ENCODE measurements at places on chromosomes 1 and 21.

DNA sequence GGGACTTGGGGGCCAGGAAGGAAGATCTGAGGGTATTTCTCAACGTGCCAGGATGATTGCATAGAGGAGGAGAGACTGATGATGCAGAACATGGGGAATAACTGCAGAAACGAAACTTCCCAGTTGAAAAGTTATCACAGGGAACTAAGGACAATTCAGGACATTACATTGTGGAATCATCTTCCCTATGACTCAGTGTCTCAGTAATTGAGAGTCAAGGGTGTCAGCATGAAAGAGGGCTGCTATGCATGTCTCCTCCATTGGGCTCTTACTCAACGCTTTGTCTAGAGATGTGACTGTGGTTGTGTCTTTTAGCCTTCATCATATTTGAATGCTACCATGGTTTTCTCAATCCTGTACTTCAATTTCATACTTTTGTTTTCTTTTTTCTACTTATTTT lies 48.9 kb upstream of the PTGFR start:
- no peak for DNase-seq

GRCh38 chr1:192386051-192386650 lies 69.4 kb downstream of the RGS21 start:
- no peak for DNase-seq

GRCh38 chr1:232970508-232970907 lies 20.1 kb downstream of the NTPCR start:
- DNase-seq: no peak

- DNase-seq: no peak
These were observed 292.1 kb upstream of the VAMP3 start for GRCh38 chr1:7478809-7479499.

DNA sequence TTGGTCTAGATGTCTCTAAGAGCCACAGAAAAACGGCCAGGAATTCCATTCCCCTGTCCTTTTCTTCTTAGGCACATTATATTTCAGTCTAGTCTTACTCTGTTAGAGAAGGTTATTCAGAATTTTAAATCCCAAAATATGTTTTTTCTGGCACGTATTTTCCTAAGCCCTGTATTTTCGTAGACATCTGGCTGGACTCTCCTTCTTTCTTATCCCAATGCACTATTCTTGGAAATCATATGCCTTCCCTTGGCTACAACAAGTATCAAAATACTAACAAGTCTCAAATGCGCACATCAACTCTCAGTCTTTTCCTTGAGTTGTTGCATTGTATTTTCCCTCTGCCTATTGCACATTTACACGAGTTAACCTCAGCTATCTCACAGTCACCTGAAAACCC lies 96.2 kb downstream of the DPYD start:
- peak; percentile 44 for DNase-seq

GRCh38 chr1:119617751-119618691 lies 30.0 kb downstream of the ZNF697 start:
- DNase-seq: no peak

DNA sequence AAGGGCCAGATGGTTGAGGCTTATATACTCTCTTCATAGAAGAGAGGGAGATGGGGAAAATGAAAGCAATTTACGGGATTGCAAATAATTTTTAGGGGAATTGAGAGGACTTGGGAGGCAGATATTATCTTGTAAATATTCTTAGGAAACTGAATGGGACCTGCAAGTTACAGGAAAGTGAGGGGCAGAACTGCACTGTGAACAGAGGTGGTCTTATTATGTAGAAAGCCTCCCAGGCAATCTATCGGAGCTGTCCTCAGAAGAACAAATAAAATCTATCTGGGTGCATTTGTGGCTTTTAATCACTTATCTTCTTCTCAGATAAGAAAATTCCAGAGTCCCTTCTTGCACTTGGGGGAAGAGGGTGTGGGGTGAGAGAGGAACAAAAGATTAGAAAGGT lies 223.5 kb downstream of the RHOU start:
- no peak for DNase-seq

GRCh38 chr1:100786870-100787269 lies 67.3 kb downstream of the VCAM1 start:
- no peak for DNase-seq

- DNase-seq: no peak
These were observed 131.6 kb downstream of the GLUL start for GRCh38 chr1:182259968-182260367.

DNA sequence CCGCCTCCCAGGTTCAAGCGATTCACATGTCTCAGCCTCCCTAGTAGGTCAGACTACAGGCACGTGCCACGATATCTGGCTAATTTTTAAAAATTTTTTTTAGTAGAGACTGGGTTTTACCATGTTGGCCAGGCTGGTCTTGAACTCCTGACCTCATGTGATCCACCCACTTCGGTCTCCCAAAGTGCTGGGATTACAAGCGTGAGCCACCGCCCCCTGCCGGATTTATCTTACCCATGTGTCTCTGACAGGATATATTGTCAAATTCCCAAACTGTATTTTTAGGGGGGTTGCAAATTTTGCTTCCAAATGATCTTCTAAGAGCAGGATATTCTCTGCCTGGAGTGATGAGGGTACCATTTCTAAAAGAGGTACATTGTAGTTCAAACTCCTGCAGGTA lies 74.3 kb downstream of the KIF26B start:
- DNase-seq: no peak

- DNase-seq: peak; percentile 99
These were observed 186.1 kb downstream of the NTNG1 start for GRCh38 chr1:107326824-107327445.

GRCh38 chr1:9990944-9991343 lies 6.1 kb upstream of the RBP7 start:
- DNase-seq: no peak

GRCh38 chr21:26962621-26963181 lies 4.2 kb downstream of the ADAMTS5 start:
- DNase-seq: no peak

GRCh38 chr1:145827966-145828365 lies 4.0 kb downstream of the POLR3C start:
- no peak for DNase-seq

GRCh38 chr1:52436817-52437216 lies 32.4 kb downstream of the PRPF38A start:
- DNase-seq: no peak

GRCh38 chr1:38577385-38577784 lies 282.2 kb downstream of the RRAGC start:
- no peak for DNase-seq

- DNase-seq: peak; percentile 34
These were observed 9.0 kb upstream of the GPR153 start for GRCh38 chr1:6269720-6270400.

DNA sequence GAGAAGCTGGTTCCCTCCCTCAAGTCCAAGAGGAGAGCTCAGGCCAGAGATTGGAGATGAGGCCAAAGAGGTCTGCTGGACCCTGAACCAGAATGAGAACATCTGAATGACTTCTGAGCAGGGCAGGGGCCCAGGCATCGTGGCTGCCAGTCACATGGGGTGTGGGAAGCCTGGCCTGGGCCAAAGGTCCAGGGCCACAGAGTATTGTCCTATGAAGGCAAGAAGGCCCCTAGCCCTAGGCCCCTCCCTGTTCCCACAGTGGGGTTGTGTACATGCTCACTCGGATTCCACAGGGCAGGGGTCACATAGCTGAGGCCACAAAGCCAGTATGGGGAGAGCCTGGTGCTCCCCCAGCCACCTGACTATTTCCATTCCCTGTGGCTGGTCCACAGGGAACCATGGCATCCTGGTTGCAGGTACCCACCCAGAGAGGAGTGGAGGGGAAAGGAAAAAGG lies 18.5 kb upstream of the SLC1A7 start:
- DNase-seq: no peak

GRCh38 chr1:15075817-15076216 lies 77.7 kb upstream of the TMEM51 start:
- no peak for DNase-seq

DNA sequence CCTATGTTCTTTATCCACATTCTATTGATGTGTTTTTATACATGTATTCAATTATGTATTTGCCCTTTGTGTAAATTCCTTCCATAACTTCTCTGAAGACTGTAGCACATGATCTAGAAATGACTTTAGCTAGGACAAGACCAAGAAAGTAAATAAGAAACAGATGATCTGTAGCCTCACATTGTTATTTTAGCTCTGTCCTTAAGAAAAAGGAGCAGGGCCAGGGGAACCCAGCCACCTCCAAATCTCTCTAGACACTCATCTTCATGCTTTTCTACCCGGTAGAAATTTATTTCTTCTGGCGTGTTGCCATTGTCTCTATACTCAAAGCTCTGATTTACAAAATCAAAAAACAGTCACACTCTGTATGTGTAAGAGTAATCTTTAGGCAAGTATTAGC lies 27.1 kb downstream of the CDC7 start:
- DNase-seq: no peak

DNA sequence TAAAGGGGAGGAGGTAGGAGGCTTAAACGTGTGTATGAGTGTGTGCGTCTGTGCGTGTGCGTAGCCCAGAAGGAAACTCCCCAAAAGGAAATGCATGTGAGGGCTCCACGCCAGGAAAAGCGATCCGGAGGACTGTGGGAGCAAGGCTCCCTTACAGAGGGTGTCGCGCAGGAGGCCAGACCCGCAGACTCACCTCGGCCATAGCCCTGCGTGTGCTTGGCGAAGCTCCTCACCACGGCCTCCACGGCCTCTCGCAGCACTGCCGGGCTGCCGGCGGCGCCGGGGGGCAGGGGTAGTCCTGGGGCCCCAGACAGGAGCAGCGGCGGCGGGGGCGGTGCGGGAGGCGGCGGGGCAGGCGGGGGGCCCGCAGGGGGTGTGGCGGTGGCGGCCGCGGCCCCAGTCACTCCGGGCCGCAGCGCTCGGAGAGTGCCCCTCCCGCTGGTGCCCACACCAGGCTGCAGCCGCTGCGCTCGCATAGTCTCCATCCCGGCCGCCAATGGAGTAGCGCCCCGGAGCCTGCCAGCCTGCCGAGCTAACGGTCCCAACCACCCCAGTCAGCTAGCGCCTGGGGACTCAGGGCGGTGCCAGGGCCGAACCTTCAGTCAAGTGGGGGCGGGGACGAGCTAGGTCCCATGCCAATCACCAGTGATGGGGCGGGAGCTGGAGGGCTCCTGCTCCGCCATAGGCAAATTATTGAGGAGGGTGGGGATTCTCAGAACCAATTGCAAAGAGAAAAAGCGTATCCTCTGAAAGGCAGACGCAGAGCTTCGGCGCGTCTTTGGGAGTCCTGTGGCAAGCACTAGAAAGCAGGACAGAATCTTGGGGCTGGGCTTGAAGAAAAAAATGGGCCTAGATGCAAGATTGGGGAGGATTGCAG lies at the start of gene LIX1L:
Gene LIX1L, minus strand, starts transcription at position 575 of the 877 bp plus-strand sequence. Its CDS starts 90 bp downstream, at position 485.
- peak; percentile 93 for DNase-seq

- DNase-seq: no peak
These were observed 35.0 kb downstream of the CTTNBP2NL start for GRCh38 chr1:112431038-112431437.

GRCh38 chr1:67648582-67649326 lies 36.2 kb upstream of the GADD45A start:
- DNase-seq: no peak

DNA sequence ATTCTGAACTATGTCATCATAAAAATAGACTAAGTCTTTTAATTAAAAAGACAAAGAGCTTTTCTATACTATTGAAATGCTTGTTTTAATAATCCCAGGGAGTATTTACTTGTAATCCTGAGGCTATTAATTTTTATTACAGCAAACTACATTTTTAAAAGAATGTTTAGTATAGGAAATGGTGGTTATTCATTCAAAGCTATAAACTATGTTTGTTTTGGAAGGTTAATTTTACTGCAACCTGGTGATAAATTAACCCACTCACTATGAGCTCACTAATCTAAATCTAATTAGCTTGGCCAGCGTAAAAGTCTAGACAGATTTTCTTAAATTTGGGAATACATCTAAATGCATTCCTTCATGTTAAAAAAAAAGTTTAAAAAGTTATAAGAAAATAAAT lies 13.8 kb upstream of the EYA3 start:
- no peak for DNase-seq

DNA sequence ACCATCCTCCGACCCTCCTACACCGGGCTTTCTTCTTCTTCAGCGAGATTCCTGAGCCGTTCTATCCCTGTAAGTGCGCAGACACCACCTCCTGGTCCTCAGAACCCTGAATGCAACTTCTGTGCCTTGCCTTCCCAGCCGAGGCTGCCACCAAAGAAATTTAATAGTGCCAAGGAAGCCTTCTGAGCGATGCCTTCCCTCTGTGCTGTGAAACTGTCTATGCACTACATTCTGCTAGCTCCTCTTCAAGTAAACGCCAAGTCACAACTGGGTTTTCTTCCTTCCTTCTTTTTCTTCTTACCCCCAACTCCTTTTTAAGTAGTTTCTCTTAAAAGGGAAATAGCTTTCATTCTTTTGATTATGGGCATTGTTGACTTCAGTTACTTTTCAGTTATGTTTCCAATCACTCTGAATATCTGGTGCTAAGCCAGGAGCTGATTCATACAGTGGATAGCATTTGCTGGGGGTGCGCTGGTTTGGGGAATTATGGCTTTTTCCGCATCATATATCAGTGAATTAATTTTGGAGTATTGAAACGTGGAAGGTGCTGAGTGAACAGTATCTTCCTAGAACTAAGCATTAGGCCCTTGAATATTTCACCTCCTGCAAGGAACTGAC lies 38.6 kb upstream of the GPR88 start:
- no peak for DNase-seq

GRCh38 chr1:11299225-11299574 lies 26.2 kb downstream of the UBIAD1 start:
- no peak for DNase-seq

DNA sequence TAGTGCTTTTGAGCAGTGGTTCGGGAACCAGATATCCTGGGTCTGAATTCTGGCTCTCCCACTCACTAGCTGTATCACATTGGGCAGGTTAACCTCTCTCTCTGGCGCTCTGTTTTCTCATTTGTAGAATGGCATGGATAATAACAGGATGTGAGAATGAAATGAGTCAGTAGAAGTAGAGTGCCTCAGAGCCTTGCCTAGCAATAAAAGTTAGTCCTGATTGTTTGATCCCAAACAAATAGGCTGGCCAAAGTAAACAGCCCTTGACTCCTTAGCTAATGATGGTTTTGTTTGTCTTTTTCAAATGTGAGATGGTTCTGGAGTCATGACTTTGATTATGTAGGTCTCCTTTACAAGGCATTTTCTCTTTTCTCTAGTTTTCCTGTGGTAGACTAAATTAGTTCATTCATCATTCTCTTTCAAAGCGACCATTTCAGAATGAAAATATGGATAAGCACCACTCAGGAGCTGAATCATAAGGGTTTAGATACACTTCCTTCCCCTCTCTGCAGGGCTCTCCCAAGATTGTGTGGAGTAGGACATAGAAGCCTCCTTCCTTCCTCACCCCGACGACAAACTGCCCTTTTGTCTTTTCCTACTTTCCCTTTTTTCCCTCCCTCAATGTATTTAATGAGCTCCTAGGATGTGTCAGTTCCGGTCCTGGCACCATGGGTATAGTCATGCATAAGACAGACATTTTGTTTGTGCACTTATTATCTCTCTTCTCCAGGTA lies 23.1 kb downstream of the KIAA0040 start:
- DNase-seq: no peak

Measured in NCI-H446 treated with DMSO at 0.1 percent for 48 hours (cell line).